Fibroblast of mammary gland (primary cell): ENCODE measurements at places on chromosomes 12 and 14.

GRCh38 chr14:29895591-29896083 lies 32.0 kb downstream of the PRKD1 start:
- DNase-seq, result no peak

- DNase-seq, result peak; percentile 59
These were observed 10.6 kb upstream of the FOXN3 start for GRCh38 chr14:89427426-89428172.

GRCh38 chr14:69315301-69315700 lies 55.3 kb downstream of the GALNT16 start:
- DNase-seq, result peak; percentile 11

DNA sequence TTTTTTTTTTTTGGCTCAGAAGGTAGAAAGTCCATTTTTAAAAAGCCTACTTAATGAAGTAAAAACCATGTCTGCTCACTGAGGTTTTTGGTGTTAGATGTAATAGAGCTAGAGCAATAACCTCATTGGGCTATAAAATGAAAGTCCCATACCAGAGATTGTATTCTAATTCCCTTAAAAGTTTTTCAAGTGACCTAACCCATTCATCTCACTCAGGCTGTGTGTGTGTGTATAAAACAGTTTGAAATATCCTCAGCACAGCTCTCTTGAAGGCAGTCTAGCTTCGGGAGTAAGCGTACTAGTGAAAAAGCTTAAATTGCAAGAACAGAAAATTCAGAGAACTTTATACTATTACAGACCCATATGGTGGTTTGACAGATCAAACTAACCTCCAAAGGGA lies 313.8 kb downstream of the CEP128 start:
- DNase-seq, result no peak

DNA sequence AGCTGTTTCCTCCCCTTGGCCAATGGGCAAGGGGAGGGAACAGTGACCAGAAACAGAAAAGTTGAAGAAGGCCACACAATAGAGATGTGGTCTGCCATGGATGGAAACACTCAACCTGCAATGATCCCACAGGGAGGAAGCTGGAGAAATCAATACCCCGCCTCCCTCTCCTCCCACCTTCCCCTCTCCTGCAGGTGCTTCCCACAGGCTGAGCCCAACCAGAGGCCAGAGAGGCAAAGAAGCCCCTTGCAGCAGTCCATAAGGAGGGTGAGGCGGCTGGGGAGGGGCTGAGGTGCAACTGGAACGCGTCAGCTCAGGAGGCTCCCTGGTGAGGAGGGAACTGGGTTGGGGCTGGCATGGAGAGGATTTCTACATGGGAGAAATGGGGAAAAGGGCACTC lies 84.0 kb downstream of the RNF34 start:
- DNase-seq, result no peak

GRCh38 chr14:70685474-70686197 lies 43.9 kb downstream of the TTC9 start:
- DNase-seq, result peak; percentile 25

DNA sequence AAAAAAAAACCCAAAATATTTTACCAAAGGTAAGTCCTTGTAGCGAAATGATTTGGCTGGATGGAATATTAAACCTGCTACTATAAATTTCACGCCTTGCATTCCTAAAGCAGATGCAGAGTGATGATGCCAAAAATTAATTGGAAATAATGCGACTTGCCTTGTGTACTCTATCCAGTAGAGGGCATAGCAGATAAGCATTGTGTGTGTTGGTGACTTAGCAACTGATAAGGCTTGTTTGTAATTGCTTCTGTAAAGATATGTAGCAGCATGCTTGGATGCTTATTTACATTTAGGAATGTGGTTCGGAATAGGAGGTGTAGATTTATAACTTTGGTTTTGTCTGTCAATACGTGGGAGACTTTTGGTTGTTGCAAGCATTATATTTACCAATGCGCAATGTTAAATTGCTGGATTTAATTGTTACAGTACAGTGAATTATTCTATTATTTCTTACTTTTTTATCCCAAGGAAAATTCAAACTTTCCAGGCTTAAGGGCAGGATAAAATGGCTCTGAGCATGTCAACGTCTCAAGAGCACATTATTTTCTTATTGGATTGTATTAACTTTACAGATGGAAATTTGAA lies 80.5 kb downstream of the TMEM260 start:
- DNase-seq, result peak; percentile 56

- no peak for DNase-seq
These were observed 13.3 kb downstream of the INF2 start for GRCh38 chr14:104702673-104703072.

- DNase-seq, result no peak
These were observed 9.6 kb downstream of the CRADD start for GRCh38 chr12:93686572-93687356.

- DNase-seq, result no peak
These were observed 65.2 kb upstream of the DIO3 start for GRCh38 chr14:101495827-101496775.

GRCh38 chr14:99459481-99460100 lies 21.1 kb downstream of the SETD3 start:
- DNase-seq, result no peak

- no peak for DNase-seq
These were observed 89.6 kb downstream of the C12orf75 start for GRCh38 chr12:105420046-105420445.

- DNase-seq, result no peak
These were observed 3.0 kb upstream of the PIANP start for GRCh38 chr12:6703631-6704030.

GRCh38 chr12:66667906-66668305 lies 11.0 kb downstream of the GRIP1 start:
- no peak for DNase-seq

DNA sequence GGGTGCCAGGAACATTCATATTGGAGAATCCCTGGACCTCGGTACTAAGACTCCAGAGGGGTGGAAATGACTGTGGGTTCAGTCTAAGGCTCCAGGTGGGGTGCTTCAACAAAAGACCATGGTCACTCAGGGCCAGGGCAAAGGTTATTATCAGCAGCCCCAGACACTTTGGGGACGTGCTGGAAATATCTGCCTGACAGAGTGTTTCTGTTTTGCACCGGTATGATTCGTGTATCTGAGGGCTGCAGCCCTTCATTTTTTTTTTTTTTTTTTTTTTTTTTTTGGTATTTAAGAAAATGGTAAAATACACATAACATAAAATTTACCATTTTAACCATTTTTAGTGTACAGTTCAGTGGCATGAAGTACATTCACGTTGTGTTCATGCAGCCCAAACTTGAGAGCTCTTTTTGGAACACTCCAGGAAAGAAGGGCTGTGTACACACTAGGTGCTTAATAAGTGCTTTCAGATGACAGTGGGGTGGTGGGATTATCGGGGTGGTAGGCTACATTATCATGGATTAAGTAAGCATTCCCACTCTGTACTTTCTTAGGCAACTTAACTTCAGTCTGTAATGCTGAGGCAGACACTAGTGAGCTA lies 120.3 kb downstream of the CHST11 start:
- DNase-seq, result no peak

DNA sequence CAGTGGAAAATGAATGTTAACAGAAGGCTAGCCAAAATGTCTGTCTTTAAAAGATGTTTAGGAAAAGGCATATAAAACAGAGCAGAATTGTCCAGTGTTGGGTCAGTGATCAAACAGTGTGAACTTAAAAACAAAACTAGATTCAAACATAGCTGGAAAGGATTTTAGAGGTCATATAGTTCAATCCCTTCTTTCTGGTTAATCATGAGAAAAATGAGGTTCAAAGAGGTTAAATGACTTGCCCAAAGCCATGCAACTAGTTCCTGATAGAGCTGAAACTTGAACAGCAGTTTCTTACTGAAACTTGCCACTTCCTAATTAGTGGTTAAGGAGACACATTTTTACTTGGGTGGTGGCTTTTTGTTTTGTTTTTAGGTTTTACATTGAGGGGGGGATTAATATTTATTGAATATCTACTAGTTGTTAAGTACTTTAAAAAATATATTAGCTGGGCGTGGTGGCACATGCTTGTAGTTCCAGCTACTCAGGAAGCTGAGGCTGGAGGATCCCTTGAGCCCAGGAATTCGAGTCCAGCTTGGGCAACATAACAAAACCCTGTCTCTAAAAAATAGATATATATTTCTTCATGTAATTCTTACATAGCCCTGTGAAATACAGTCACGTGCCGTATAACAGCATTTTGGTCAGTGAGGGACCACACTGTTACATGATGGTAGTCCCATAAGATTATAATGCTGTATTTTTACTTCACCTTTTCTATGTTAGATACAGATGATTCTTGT lies 20.4 kb downstream of the ACVR1B start:
- DNase-seq, result no peak

DNA sequence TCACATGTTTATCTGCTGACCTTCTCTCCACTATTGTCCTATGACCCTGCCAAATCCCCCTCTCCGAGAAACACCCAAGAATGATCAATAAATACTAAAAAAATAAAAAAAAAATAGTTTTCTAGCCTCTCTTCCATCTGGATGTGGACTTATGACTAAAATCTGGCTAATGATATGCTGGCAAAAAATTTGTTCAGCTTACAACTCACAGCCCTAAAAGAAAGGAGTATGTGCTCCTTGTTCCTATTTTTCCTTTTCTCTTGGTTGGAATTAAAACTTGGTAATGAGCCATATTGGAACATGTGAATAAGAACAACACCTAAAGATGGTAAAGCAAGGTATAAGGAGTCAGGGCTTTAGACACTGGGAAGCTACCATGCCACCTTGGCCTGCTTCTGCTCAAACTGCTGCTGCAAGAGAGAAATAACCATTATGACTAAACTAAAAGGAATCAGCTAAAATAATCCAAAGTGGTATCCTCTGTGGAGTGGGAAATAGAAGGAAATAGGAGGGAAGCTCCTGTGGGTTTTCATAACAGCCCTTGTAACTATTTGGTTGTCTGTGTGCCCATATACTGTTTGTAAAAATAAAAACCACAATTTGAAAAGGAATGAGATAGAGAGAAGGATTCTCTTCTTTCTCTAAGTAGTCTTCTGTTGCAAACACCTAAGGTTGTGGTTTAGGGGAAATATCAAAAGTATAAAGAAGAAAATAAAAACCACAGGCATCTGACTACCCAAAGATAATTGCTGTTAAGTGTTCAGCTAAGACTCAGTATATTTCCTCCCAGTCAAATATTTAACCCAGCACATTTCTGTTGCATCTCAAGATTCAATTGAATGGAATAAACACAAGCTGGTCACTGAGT lies 53.8 kb downstream of the SDR9C7 start:
- no peak for DNase-seq

DNA sequence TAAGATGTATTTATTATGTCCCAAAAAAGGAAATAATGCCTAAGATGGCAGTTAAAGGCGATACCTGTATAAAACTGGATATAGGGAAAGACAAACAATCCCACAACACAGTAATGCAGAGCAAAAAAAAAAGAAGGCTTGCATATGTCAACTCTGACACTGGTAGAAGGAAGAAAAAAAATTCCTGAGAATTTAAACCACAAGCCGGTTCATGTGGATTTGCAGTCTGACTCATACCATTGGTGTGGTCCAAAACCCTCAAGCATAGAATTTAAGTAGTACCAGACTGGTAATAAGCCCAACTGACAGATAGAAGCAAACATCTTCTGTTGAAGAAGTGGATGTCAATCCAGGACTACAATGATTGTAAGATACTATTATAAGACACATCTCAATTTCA lies 7.2 kb downstream of the DNAI7 start:
- peak; percentile 91 for DNase-seq

DNA sequence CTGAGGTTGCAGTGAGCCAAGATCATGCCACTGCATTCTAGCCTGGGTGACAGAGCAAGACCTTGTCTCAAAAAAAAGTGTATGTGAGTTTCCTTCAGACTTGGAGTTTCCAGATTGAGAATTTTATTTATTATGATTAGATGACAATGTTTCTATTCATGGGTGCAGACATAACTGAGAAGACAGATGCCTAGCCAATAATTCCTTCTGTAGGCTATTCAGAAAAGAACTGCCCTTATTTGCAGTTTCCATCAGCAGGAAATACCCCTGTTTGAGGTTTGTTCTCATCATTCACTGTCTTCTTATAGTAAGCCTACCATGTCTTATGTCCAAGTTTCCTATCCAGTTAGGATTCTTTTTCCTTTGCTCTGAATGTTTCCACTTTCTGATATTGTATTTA lies 269.0 kb downstream of the KTN1 start:
- no peak for DNase-seq

DNA sequence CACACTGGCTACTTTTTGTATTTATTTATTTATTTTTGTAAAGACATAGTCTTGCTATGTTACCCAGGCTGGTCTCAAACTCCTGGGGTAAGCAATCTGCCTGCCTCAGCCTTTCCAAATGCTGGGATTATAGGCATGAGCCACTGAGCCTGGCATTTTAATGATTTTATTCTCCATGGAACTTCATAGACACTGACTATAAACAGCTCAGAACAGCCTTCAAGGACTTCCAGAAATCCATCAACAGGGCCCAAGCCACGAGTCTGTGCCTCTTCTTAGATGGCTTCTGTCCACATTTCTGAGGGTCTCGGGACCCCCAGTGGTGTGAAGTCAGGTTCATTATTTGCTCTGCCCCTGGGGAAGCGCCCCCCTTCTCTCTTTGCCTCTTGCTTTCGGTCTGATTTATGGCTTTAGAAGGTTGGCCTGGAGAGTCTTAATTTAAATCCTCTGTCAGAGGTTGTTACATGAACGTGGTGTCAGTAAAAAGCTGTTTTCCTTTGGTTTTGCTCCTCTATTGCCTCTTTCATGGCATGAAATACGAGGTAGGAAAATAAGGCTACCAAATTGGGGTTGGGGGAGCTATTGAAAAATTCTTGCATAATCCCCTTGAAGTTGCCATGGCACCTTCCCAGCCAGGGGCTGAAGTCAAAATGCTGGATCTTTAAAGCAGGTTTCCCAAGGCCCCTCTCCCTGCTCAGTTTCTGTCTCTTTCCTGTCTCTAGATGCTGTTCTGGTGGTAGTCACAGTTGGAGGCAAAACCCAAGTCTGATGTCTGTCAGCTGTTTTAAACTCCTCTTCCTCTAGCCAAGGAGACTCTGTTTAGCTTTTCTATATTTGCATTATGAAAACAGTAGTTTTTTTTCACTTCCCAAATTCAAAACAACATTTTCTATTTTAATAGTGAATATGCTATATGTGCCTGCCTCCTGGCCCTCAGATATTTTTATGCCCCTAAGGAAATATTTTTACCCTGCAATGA lies 129.4 kb downstream of the SMOC1 start:
- DNase-seq, result no peak

DNA sequence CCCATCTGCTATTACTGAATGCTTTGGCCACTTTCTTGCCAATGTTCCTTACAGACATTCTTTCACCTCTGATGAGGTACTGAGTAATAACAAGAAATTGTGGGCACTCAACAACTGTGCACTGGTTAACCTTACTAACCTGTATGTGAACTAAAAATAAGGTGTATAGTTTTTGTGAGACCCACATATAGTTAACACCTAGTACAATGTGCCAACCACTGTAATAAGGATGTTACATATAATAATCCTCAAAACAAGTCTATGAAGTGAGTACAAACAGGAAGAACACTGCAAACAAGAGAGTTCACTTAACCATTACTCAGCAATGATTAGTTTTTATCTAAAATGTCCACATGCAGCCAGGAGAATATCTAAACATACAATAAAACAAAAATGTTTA lies 4.5 kb downstream of the DDHD1 start:
- peak; percentile 10 for DNase-seq
